ENCODE measurements at places on chromosomes 16 and 17. TPM values are rescaled to one million over a fixed set of nuclear protein-coding genes. Genes with fewer than 3 reads are reported as not detected.

DNA sequence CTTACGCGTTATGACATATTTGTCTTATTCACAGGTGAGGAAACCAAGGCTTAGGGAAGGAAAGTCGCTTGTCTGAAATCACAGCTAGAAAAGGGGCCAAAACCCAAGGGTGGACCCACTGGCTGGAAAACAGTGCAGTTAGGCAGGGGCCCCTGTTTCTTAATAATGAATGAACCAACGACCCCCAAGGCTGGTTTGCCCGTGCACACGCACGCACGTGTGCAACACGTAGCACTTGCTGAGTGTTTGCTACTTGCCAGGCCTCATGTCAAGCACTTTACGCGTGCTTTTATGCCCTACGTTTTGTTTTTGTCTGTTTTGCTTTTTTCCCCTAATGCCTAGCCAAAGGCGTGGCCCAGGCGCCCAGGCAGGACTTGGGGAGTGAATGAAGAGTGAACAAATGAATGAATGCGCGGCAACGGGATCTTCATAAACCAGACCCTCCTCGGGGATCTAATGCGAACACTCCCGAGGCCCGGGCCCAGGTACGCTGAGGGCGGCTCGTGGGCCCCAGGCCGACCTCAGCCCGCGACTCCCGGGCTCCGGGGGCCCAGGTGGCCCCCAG lies 571 bp upstream of the USP10 start:
- DNase-seq, result no peak

TP53TG3B gene
- 0.06 TPM for polyA plus RNA-seq

- DNase-seq, result no peak
These were observed 276.8 kb downstream of the SEC14L1 start for GRCh38 chr17:77417575-77417974.

NPW gene
- 0.43 TPM for polyA plus RNA-seq

SLC4A1 gene
- not detected for polyA plus RNA-seq

RSKR gene
- polyA plus RNA-seq, result 4.7 TPM

GRCh38 chr16:56288019-56288418 lies 96.7 kb downstream of the GNAO1 start:
- no peak for DNase-seq

GRCh38 chr16:56478281-56479049 lies 27.1 kb downstream of the OGFOD1 start:
- DNase-seq, result no peak

DNA sequence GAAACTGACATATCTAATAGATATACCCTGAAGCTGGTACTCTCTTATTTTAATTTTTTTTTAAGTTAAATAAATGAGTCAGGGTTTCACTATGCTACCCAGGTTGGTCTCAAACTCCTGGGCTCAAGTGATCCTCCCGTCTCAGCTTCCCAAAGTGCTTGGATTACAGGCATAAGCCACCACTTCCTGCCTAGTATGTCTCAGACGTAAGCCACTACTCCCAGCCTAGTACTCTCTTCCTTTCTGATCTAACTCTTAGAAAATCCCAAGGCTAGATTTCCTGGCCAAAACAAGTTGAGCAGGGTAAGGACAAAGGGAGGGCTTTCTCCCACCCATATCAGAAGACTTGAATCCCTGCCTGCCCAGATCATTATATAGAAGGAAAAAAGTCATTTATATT lies 33.7 kb downstream of the HOXB1 start:
- DNase-seq, result no peak

- DNase-seq, result peak; percentile 30
These were observed 104.7 kb downstream of the MRM1 start for GRCh38 chr17:36705874-36706731.

HS3ST6 gene
- not detected for polyA plus RNA-seq

- DNase-seq, result no peak
These were observed 415.9 kb downstream of the RBFOX1 start for GRCh38 chr16:7748522-7748921.

KRTAP4-5 gene
- not detected for polyA plus RNA-seq

XYLT1 gene
- 1.1 TPM for polyA plus RNA-seq

DNA sequence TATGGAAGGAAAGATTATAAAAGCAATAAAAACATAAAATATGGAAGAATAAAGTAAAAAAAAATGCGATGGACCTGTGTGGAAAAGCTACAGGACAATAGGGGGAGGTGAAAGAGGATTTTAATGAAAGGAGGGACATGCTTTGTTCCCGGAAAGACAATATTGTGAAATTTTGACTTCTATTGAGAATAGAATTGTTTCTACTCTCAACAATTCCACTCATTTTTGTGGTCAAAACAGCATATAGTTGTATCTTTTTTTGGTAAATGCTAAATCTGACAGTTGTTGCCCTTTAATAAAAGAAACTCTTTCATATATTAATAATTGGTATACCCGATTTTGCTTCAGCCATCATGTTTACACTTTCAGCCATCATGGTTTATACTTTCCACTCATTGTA lies 22.9 kb upstream of the APPBP2 start:
- no peak for DNase-seq

NUDT21 gene
- polyA plus RNA-seq, result 28.6 TPM

TBX4 gene
- polyA plus RNA-seq, result not detected

FBXL16 gene
- polyA plus RNA-seq, result 0.04 TPM

PRR11 gene
- 2.3 TPM for polyA plus RNA-seq

CCL11 gene
- polyA plus RNA-seq, result not detected

DNA sequence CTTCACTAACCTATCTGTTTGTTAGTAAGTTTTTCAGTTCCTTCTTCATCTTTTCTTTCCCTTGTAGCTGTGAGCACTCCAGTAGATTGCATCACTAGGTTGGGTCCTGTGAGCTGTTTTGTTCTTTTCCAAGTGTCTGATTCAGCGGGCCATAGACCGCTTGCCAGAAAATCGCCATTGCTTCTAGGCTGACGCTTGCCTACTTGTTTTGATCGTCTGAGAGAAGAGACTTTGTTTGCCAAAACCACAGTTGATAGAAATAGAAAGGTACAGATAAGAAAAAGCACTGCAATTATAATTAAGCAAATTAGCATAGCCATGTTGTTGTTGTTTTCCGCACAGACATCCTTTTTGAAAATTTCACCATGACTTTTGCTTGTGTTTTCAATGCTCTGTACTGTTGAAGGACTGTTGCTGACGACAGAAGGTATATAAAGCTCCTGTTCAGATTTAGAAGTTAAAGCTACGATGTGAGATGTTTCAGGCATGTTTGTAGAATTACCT lies 3.1 kb downstream of the EVI2A start:
- DNase-seq, result peak; percentile 46

CALB2 gene
- polyA plus RNA-seq, result 0.16 TPM

LGALS9C gene
- not detected for polyA plus RNA-seq

DNA sequence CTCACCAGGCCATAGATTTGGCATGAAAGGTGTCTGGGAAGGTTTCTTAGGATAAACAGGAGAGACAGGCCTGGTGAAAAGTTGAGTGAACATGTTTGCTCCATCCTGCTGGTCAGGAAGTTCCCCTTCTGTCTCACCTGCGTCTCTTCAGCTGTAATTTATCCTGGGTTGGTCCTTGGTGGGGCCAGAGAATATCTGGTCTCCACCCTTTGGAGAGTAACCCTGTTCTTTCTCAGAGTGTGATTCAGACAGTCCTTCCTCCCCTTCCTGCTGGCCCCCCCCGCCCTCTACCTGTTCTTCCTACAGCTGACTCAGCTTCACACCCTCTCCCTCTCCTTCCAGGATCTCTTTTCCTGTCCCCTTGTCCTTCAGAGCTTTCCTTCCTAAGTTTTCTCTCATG lies 17.1 kb downstream of the MINK1 start:
- DNase-seq, result no peak

TBC1D3 gene
- not detected for polyA plus RNA-seq

DNA sequence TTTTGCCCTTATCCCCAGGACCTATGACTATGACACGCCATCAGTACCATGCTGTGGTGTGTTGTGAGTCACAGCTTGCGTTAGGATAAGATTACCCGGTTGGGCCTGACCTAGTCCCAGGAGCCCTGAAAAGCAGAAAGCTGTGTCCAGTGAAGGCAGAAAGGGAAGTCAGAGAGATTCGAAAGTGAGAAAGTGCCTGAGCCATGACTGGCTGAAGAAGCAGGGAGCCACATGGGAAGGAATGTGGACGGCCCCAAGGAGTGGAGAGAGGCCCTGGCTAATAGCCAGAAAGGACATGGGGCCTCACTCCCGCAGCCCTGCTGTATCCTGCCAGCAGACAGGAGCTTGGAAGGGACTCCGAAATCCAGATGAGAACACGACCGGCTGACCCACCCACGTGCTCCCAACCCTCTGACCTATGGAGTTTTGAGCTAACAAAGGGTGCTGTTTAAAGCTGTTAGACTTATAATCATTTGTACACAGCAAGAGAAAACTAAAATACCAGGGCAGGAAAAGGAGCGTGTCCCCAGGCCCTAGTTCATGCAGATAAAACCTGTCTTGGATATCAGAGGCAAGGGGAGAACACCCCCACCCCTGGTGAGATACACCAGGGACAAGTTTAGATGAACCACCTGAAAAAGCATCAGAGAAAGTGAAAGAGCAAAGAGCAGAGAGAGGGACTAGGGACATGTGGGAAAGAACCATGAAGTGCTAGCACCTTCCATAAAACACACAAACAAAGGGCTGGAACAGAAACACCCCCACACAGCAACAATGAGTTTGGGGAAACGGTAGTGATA lies 115.3 kb downstream of the SLC39A11 start:
- peak; percentile 56 for DNase-seq

PIPOX gene
- polyA plus RNA-seq, result 0.17 TPM

DNA sequence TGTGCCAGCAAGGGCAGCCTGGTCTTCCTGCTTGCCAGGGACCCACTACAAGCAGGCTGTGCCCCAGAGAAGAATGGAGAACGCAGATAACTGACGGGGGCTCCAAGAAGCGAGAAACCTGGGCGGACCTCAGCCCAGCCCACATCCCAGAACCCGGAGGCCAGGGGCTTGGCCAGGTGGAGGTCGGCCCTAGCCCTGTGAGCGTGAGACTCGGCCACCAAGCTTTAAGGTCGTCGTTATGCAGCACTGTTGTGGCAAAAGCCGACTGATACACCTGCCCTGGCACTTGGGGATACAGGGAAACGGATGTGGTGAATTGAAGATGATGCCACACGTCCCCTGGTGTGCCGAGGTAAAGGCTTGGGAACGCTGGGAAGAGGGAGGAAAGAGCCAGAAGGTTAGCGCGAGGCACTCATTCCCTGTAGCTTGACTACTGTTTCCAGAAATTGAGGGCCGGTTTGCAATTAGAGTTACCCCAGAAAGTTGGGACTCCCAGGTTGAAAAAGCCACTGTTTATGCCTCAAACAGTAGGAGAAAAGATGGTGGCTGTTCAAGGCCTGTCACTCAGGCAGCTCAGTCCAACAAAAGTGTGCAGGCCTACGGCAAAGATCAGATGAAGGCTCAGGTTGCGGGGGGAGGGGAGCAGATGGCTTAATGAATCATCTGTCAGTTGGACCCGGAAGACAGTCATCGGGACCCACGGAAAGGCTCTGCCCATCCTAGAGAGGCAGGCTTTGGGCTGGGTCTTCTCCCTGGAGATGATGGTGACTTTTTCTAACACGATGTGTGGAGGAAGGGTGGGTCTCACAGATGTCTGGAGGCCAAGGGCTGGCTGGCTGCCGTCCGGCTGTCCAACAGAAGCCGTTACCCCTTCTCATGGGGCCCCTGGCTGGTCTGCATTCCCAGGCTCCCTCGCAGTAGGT lies 45.6 kb upstream of the BAHCC1 start:
- DNase-seq, result no peak

ARHGAP23 gene
- 7.6 TPM for polyA plus RNA-seq

DNA sequence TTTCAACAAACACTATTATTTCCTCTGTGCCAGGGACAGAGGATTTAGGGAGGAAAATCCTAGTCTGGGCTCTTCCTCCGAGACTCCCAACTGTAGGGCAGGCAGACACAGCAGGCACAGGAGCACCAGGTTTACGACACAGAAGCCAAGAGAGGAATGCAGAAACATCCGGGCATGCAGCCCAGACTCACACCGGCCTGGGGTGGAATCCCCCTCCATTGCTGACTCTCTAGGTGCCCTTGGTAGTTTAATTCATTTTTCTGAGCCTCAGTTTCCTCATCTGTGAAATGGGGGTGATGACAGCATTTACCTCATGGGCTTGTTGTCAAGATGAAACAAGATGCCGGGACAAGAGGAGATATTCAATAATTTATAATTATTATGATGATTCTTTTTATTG lies 14.9 kb downstream of the CA4 start:
- DNase-seq, result no peak

DNA sequence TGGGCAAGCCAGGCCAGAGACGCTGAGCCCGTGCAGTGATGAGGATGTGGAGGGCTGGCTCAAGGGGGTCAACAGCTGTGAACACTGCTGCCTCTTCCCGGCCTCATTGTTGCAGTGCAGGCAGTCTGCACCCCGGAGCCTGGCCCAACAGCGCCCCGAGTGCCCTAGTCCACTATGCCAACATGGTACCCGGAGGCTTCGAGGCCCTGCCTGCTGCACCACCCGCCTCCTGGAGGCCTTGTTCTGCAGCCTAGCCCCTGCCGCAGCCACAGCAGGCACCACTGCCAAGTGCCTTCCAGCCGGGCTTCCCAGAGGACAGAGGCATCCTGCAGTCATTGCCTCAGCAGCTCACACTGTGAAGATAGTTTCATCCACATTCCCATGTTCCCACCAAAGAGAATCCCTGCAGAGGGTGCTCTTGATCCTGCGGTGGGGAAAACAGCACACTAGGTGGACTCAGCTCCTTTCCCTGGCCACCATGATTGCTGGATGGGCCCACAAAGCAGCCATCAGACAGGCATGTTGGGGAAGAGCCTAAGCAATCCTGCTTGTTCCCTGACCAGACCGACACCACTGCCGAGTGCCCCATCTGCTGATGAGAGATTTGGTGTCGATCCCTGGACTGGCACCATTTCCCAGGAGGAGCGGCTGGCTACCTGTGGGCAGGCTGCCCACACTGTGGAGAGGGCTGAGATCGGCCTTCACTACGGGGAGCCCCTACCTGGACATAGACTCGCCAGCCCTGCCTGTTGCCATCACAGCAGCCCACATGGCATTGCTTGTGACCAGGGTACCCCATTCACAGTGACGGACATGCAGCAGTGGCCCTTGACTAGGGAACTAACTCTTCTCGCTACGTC lies 44.9 kb downstream of the USP22 start:
- peak; percentile 48 for DNase-seq

CAPN15 gene
- polyA plus RNA-seq, result 26.4 TPM

KRT27 gene
- polyA plus RNA-seq, result 0.01 TPM

DNA sequence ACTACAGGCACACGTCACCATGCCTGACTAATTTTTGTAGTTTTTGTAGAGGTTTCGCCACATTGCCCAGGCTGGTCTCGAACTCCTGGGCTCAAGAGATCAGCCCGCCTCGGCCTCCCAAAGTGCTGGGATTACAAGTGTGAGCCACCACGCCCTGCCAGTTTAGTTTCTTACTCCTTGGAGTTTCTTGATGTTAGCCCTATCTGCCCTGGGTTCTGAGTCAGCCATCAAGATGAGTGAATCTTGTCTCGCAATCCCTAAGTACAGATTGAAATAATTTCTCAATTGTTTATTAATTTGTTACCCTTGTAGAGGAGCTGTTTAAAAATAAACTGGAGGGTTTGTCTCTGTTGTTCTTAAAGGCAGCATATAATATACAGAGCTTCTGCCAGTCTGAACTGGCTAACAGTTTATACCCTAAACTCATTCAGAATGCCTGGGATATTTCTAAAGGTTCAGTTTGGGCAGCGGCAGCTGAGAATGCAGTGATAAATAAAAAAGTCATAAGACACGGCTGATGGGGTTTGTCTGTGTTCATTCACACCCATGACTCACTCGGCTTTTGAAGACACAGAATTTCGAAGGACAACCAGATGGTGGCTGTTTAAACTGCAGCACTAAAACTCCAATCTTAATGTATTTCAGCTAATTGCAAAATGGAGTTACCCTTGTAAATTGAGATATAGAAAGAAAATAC lies 39.6 kb downstream of the GPRC5B start:
- no peak for DNase-seq

GRCh38 chr16:85180827-85181738 lies 68.8 kb upstream of the CIBAR2 start:
- DNase-seq, result no peak
